Activated B cell treated with CpG ODN at 0.5 μM for 24 hours (primary cell): ENCODE measurements at places on chromosomes 4 and X.

GRCh38 chr4:13918110-13918509 lies 290.6 kb upstream of the BOD1L1 start:
- DNase-seq: no peak

GRCh38 chr4:56671373-56671772 lies 9.7 kb downstream of the HOPX start:
- DNase-seq: no peak

GRCh38 chr4:151021637-151022334 lies 6.7 kb upstream of the LRBA start:
- DNase-seq: no peak

DNA sequence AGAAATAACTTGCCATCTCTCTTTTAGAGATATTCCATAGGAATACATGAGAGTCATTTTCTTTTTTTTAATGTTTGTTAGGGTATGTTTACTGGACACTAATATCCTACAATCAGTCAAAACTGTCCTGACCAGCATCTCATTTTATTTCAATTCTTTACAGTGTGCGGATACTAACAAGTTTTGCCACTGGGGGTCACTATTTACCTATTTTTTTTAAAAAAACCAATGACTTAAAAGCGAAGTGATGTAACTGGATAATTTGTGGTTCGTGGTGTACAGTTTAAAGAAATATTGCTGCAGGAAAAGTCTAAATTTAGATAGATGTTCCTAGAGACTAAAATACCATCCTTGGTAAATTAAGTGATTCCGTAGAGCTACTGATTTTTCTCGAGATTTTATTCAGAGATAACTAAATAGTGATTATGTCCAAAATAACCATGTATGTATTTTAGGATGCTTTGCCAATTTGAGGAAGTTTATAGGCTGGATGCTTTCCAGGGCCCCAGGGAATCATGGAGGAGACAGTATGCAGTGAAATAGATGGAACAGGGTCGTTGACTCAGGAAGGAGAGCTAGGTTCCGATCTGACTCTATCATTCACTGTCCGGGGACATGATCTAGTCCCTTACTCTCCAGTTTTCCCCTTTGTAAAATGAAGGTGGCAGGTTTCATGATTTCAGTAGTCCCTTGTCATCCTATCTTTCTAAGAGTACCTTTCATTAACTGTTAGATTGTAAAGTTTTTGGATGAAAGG lies 34.0 kb upstream of the GNPDA2 start:
- no peak for DNase-seq

DNA sequence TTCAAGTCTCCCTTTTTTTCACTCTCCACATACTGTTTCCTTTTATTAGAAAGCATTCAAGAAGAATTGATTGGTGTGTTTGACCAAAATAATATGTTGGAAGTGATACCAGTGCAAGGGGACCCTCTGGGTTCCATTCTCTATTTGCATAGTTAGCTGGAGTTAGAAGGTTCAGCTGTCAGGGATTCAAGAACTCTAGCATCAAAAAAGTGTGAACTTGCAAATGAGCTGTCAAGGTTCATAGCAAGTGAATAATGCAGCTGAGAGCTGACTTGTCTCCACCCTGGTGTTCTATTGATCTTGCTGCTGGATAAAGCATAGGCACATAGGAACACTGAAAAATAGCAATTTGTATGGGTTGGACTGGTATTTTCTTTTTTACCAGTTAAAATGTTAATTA lies 73.2 kb downstream of the SORBS2 start:
- no peak for DNase-seq

DNA sequence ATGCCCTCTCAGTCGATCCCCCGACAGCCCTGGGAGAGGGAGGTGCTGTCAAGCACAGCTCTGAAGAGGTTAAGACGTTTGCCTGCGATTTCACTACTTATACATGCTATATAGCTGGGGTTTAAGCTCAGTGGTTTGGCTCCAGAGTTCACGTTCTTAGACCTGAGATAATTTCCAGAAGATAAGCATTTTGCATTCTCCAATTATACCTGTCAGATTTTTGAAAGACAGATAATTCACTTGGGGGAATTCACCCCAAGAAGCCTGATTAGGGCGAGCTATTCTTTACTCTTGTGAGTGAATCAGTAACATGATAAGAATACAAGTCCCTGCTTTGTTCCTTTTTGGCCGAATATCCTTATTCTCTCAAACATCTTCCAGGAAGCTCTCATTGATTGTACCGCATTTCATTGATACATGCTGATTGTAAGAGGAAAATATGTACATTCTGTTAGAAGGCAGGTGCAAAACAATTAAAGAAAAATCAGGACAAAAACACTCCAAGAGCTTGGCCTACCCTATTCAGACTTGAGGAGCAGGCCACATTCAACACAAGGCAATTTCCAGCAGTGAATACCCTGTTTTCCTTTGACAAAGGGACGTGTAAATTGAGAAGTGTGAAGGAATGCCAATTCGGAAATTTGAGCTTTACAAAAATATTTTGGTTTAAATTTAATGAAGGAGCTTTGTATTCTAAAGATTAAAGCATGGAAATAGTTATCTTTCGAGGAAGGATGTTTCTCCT lies 30.2 kb downstream of the TENM3 start:
- DNase-seq: no peak

DNA sequence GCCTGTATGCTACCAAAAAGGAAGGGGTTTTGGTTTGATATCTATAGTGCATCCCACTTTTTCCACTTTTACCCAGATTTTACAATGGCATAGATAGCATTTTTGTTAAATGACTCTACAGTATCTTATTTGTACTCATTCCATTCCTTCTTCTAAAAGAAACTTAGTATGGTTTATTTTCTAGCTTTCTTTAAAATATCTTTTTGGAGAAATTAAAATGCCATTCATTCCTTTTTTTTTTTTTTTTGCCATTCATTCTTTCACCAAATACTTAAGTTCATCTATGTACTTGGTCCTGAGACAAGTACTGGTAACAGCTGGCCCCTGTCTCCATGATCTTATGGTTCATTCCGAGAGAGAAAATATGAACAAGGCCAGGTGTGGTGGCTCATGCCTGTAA lies 49.1 kb downstream of the MID1 start:
- DNase-seq: no peak
